ENCODE measurements at places on chromosomes 2 and 18.

DNA sequence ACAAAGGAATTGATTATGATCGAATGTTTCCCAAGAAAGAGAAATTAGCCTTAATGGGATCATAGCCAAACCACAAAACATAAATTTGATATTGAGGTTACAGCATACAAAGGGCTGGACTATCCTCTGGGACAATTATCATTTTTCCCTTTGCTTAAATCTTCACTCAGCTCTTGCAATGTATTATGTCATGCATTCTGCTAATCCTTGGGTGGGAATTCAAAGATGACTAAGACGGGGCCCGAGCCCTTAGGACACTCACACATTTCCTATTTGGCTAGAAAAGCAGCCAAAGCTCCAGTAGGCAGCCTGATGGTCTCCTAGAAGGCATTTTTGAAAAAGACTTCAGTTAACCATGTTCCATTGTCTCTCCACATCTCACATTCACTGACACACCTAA, 17.2 kb upstream of the NMI start:
- no peak for DNase-seq

DNA sequence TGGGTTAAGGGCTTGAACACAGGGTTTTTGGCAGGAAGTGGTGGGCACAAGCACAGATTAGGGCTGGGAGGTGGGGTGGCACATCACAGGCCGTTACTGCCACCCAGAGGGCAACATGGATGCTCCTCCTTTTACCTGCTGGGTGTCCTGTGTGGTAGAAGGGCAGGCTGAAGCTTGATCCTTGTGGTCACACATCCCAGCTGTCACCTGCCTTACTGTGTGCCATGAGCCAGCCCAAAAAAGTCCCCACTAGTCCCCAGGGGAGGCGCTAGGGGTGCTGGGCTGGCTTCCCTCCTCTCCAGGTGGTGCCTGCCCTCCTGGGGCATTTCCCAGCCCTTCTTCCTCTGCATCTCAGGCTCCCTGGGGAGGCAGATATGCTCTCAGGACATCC, 50.5 kb upstream of the ALPP start:
- DNase-seq, result no peak

DNA sequence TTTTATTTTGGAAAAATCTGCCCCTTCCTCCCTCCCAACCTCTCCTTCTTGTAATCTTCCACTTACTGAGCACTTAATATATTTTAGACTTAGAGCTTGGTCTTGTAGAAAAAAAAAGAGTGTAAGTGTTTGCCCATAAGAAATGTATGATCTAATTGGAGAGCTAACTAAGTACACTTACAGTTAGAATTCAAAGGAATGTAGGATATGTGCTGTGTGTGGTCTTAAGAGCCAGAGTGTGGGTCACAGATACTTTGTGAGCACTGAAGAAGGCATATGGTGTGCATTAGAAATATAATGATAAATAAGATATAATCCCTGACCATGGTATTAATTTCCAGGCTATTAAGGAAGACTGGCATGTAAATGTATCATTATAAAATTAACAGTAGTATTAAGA, 91.8 kb upstream of the ZNF521 start:
- DNase-seq, result no peak

DNA sequence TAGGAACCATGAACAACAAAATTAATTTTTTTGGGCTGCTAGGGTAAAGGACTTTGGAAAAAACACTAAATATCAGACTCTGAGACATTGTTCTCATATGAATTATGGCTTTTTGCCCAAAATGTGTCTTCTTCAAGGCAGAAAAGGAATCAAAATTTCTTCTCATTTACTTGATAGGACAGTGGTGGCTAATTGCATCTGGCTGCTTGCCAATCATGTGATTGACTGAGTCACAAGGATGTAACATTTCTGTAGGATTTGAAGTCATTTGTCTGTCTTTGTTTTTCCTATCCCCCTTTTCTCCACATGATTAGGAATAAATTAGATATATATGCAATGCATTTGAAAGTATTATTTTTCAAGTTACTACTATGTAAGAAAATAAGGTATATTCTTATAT, 130.2 kb downstream of the SLC4A10 start:
- no peak for DNase-seq

- DNase-seq, result no peak
Observed at GRCh38 chr18:2891526-2892431, 45.0 kb downstream of the EMILIN2 start.

DNA sequence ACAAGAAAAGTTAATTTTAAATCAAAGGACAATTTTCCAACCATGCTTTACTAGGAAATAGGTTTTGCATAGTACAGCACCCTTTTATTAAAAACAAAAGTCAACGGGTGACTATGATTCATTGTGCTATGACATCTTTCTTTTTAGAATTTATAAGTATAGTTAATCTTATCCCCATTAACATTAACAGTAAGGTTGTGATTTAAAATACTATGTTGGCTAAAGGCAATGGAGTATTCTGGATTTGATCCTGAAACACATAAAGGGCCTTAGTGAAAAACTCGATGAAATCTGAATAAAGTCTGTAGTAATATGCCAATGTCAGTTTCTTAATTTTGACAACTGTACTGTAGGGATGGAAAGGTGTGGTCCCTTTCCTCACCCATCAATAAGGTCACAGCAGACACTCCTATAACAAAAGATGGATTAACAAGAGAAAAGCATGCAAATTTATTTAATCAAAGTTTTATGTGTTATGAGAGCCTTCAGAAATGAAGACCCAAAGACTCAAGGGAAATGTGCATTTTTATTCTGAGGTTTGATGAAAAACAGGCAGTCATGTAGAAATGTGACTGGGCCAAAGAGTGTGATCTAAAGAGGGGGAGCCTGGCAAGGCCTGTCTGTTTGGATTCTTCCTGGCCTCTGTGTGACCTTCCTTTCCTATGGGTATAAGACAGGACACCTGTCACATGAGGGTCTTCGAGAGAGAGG, 731.4 kb downstream of the TSN start:
- DNase-seq, result no peak

DNA sequence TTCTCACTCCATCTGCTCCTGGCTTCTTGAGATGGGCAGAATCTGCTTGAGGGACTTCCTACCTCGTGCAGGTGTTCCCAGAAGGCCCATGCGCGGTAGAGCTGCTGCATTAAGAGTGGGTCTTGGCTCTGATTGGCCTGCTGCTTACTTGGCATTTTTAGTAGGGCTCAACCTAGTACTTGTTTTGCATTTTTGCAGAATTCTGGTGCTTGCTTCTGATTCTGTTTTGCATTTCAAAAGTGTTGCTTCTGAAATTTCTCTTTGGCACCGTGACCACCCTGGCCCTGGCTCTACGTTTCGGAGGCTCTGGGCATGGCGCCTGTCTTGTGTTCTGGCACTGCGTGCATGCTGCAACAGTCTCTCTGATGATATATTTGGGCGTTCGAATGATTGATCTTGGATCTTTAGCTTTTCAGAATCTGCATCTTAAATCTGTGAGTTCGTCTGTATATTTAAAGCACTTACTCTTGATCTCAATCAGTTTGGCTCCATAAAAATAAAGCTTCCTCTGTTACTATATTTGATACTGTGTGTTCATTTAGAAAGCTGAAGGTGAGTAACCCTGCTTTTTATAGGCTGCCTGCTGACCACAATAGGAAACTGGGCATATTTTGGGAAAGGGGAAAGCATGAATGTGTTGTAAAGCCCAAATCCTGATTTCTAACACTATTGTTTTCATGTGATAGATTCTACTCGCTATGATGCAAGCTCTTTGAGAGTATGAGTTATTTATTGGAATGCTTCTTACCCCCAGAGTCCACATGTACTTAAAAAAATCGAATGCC, 22.2 kb downstream of the EFR3B start:
- no peak for DNase-seq

DNA sequence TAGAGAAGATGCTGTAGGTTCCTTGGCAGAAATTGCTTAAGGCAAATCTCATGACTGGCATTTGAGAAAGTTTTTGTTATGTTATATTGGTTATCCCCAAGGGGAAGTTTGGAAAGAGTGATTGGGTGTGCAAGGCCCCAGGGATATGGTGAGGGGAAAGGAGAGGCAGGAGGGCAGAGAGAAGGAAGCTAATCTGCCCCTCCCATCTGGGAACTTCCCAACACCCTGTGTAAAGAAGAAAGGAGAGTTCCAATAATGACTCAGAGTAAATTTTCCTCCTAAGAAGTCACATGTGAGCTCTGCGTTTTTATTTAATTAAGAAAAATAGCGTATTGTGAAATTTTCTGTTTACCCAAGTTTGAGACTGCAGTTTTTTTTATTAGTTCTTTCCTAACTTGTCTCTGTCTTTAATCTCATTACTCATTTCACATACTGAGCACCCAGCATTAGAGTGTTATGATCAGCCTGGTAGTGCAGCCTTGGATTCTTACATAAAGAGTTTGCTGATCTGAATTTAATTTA, 3.1 kb upstream of the KYNU start:
- DNase-seq, result no peak

DNA sequence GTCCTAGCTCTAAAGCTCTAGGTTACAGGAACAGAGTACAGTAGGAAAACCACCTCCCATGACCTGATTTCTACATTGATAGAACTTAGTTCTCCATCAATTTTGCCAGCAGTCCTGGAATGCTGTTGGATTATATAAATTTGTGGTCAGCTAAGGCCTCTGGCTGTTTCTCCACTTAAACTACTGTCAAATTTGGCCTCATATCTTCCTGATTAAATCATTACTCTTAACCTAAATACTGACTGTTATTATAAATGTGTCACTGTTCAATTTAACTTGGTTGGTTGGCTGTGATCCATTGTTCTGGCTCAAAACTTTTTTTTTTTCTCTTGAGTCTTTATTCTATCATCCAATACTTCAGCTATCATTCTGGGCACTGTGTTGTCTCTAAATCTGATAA, 71.2 kb downstream of the TGFA start:
- DNase-seq, result no peak

- DNase-seq, result no peak
Observed at GRCh38 chr2:112491946-112492345, 10.0 kb downstream of the TTL start.

DNA sequence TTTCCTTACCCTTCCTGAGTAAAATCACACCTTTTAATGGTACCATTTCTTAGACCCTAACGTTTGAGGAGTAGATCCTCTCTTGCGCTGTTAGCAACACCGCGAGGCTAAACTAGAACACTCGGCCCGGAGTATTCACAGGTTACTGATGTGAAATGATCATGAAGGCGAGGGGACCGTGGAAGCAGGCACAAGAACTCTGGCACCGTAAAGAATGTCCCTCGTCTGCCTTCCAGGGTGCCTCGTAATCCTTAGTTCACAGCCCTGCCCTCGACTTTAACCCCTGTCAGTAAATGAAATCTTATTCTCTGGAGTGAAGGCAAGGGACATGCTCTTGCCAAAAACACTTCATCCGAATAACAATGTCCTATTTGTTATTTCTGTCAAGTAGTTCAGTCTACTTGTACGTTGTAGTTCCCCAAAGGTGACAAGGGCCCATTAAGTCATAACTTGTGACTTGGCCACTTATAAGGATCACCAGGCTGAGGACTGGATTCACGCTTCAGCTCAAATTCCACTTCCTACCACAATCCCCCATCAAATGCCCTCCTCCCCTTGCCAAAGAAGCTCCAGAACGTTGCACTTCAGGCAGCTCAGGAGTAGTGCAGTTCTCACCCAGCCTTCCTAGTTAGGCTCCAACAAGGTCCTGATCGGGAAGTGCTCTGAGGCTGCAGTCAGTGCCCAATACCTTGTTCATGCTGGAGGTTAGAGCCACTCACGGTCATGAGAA, 43.3 kb upstream of the ITM2C start:
- no peak for DNase-seq

DNA sequence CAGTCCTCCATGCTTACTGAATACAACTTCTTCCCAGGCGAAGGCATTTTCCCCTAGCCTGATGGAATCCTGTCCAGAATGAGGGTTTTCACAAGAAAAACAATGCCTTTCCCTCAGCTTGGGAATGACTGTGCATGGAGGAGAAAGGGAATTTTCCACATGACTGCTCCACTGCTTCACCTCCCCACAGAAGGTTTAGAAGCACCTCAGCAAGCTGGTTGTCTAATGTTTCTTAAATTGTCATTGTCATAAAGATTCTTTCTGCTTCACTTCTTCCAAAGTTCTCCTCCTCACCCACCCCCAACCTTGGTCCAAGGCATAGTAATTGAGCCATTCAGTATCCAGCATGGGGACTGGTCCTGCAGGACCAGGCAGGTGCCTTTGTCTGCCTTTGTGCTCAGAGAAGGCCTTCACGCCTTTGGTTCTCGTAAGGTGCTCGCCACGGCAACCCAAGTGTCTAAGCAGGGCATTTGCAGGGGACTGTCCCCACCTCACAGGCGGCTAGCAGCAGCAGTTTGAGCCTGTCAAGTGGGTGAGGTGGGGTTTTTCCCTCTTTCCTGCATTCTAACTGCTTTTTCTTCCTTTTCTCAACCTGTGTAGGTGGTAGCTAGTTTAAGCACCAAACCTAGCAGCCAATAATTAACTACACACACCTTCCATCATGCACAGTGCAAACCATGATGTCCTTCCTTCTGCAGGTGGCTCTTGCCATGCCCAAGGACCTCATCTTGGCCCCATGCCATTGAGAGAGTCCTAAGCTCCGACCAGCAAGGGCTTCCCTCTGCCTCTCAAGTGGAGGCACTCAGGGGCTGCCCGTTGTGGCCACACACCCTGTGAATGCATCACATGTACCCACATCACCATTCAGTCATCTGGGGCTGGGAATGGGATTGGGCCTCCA, 65.7 kb upstream of the BCL2L11 start:
- no peak for DNase-seq

DNA sequence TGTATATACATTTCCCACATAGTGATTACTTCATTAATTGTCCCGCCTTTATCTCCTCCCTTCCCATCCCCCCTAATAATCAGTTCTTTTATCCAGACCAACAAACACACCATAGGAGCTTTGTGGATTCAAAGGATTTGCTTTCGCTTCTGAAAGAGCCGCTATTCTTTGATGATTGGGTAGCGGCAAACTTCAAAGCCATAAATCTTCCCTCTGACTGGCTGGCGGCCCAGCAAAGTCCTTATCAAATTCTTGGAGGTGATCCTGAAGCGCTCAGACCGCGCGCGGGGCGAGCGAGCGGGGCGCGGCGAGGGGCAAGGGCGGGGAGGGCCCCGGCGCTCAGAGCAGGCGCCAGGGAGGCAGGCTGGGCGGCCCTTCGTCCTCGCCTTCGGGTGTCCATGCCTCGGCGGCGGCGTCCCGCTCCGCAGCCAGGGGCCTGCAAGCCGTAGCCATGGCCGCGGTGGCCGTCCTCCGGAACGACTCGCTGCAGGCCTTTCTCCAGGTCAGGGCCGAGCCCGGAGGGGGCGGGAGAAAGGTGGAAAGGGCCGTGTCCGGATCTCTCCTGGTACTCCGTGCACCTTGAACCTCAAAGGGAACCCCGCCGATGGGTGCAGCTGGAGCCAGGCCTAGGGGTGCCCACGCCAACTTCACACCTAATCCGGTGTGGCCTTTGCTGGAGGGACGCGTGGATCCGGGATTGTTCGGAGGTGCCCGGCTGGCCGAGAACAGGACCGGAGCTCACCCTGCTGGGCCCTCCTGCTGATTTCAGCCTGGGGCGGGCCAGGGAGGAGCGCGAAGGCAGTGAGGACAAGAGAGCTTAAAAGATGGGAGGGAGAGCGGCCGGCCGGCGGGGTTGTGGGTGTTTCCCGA, at the start of gene SP5:
Gene SP5, plus strand, starts transcription at position 276 of the 870 bp plus-strand sequence. Its CDS starts 176 bp downstream, at position 452.
- no peak for DNase-seq

- no peak for DNase-seq
Observed at GRCh38 chr18:2960983-2961696, 51.8 kb downstream of the LPIN2 start.
